Left ventricle myocardium superior (tissue), 1 donor: ENCODE measurements at places on chromosomes 7 and 10. TPM values are rescaled to one million over a fixed set of nuclear protein-coding genes. Genes with fewer than 3 reads are reported as not detected.

ZNF365 gene
- not detected for total RNA-seq

OPN1SW gene
- not detected for total RNA-seq

ATE1 gene
- 36.9 TPM for total RNA-seq

NOD1 gene
- 6.9 TPM for total RNA-seq

SNX13 gene
- 62.6 TPM for total RNA-seq

FXYD4 gene
- total RNA-seq = not detected

TAS2R5 gene
- total RNA-seq = not detected

HOXA7 gene
- total RNA-seq = not detected

VENTX gene
- 0.99 TPM for total RNA-seq

NAT16 gene
- total RNA-seq = not detected

DMBT1 gene
- 0.05 TPM for total RNA-seq

TEX47 gene
- not detected for total RNA-seq

STRIP2 gene
- 23.3 TPM for total RNA-seq

NKX1-2 gene
- total RNA-seq = not detected

OR9A2 gene
- total RNA-seq = not detected

CYP2C19 gene
- total RNA-seq = not detected

HOXA3 gene
- total RNA-seq = 0.72 TPM

ANKRD61 gene
- 0.20 TPM for total RNA-seq

ZDHHC6 gene
- total RNA-seq = 17.6 TPM

ANXA8L1 gene
- total RNA-seq = 1.2 TPM

KCNMA1 gene
- 2.5 TPM for total RNA-seq

BAMBI gene
- total RNA-seq = 12.5 TPM

DOCK1 gene
- total RNA-seq = 16.3 TPM

PRPS1L1 gene
- total RNA-seq = not detected

PTN gene
- total RNA-seq = 14.3 TPM

GRK5 gene
- total RNA-seq = 43.4 TPM

PHYHIPL gene
- not detected for total RNA-seq

RBAK gene
- 8.7 TPM for total RNA-seq

NKX2-3 gene
- not detected for total RNA-seq

PKD2L1 gene
- total RNA-seq = not detected

GPRIN2 gene
- total RNA-seq = not detected

LRIT1 gene
- not detected for total RNA-seq

SP8 gene
- not detected for total RNA-seq

ADCK2 gene
- 10.0 TPM for total RNA-seq

ADARB2 gene
- total RNA-seq = 0.22 TPM

MRLN gene
- total RNA-seq = not detected

GDF2 gene
- total RNA-seq = not detected

OLAH gene
- not detected for total RNA-seq

SLC13A1 gene
- total RNA-seq = not detected

NODAL gene
- not detected for total RNA-seq

IFIT1B gene
- total RNA-seq = not detected

RARRES2 gene
- 18.7 TPM for total RNA-seq

TAF3 gene
- total RNA-seq = 13.0 TPM

SFRP5 gene
- total RNA-seq = 1.3 TPM

ZNF248 gene
- 12.9 TPM for total RNA-seq

VSTM4 gene
- total RNA-seq = 12.2 TPM

KLF14 gene
- 0.07 TPM for total RNA-seq

HGF gene
- total RNA-seq = 2.4 TPM

OAT gene
- 22.7 TPM for total RNA-seq

C10orf53 gene
- not detected for total RNA-seq

EDRF1 gene
- 9.9 TPM for total RNA-seq

EVX1 gene
- not detected for total RNA-seq

LEP gene
- total RNA-seq = 0.42 TPM

UCN3 gene
- total RNA-seq = not detected

CALY gene
- total RNA-seq = not detected

GBF1 gene
- 41.7 TPM for total RNA-seq

ZNF746 gene
- total RNA-seq = 8.7 TPM

BNIP3 gene
- total RNA-seq = 142 TPM
